ENCODE measurements at places on chromosomes 2 and 18.
A peak's percentile ranks its signal among the peaks of the same experiment; 100 is the strongest.

GRCh38 chr2:159867567-159868361 is 69.8 kb upstream of the CD302 start:
- no peak for DNase-seq

DNA sequence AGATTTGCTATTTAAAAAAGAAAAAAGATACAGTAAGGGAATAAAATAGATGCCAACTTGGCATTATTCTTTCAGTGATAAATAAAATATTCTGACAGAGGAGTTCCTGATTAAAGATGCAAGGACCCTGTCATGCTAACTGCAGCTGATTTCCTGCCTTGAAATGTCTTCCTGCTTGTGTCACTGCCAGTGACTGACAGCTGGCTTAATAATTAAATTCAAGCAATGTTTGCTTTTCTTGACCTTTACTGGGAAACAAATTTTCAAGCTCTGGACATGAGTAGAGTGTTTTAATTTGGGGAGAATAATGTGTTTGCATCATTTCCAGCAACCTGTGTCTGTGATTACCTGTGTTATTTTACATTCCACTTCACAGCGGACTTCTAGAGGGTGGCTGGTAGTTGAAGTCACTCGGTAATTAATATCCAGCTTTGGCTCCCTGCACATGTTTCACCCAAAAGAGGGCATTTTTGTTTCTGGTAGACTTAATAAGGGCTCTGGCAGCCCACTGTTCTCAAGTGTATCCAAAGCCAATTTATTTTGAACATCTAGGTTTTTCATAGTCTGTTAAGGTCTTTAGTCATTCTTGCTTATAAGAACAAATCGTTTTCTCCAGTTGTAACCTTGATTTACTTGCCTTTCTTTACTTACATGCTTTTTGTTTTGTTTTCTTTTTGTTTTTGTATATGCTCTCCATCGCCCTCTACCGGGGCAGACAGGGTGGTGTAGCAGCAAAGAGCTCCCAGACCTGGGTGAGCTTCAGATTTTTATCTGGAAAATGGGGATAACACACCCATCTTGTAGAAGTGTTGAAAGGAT is 48.5 kb upstream of the PROKR1 start:
- DNase-seq: peak; percentile 27

DNA sequence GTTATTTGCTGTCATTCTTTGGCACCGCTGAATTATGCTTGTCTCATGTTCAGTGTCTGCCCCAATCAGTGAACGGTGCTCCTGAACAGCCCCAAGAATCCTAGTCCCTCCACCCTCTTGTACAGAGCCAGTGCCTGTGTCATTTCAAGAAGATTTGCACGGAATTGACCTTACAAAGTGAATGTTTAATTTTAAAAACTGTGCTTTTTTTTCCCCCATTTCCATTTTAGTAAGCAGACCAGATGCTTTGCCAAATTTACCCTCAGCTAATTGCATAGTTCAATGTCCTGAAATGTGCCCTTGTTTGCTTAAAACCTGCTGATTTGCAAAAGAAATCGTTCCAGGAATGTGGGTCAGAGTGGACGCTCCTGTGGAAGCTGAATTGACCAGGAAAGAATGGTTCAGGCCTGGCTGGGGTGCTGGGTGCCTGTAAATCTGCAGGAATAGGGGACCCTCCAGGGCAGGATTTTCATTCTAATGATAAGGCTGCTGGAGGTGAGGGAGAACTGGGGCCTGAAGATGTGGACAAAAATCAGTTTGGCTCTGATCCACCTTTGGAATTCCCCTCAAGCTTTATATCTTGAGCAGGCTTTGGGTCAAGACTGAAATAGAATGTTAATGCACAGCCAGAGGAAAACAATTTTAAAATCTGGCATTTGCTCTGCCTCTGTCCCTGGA is 20.1 kb downstream of the TMEM17 start:
- no peak for DNase-seq

GRCh38 chr18:63146828-63147409 is 172.7 kb downstream of the BCL2 start:
- DNase-seq: no peak

GRCh38 chr18:31801078-31801477 is 40.4 kb upstream of the SLC25A52 start:
- DNase-seq: no peak

DNA sequence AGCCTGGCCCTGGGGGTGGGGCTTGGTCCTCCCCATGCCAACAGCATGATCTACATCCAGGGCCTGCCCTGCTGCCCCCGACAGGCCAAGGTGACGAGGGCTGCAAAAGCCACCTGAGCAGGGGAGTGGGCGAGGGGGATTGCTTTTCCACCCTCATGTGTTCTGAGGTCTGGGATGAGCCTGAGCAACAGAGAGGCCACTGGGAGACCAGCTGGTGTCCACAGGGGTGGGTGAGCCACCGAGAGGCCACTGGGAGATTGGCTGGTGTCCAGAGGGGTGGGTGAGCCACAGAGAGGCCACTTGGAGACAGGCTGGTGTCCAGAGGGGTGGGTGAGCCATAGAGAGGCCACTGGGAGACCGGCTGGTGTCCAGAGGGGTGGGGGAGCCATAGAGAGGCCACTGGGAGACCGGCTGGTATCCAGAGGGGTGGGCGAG is 147.4 kb upstream of the GPC1 start:
- DNase-seq: no peak

GRCh38 chr2:200640176-200640575 is 54.4 kb downstream of the AOX1 start:
- DNase-seq: no peak

- DNase-seq: no peak
Observed at GRCh38 chr2:143808166-143808565, 678.9 kb downstream of the ARHGAP15 start.

DNA sequence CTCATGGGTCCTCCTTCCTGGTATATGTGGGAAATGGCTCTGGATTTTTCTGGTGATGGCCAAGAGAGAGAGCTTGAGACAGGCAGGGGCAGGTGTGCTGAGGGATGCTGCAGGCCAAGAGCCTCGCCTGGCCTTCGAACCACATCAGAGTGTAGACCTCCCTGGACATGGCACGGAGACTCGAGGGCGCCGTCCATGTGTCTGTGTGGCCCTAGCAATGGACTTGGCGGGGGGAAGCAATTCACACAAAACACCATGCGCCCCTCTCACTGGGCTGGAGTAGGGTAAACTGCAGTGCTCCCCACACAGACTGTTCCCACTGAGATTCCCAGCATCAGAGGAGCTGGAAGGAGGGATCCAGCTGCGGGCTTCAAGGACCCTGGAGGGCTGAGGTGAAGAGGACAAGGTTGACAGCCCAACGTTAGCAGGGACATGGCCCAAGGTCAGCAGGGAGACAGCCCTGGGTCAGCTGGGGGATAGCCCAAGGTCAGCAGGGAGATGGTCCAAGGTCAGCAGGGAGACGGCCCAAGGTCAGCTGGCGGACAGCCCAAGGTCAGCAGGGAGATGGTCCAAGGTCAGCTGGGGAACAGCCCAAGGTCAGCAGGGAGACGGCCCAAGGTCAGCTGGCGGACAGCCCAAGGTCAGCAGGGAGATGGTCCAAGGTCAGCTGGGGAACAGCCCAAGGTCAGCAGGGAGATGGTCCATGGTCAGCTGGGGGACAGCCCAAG is 75.4 kb upstream of the HDAC4 start:
- no peak for DNase-seq

DNA sequence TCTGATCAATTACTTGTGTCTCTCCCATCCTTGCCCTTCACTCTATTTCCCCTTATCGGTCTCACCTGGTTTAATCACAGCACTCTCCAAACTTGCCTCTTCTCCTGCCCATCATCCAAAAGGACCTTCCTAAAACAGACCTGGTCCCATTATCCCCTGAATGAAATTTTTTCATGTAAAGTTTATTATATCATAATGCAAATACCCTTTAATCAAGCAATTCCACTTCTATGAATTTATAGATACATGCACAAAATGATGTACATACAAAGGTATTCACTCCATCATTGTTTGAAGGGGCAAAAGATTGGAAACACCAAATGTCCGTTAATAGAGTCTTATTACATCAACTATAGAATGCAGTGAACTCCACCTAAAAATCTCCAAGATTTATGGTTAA is 88.1 kb upstream of the PKDCC start:
- no peak for DNase-seq

DNA sequence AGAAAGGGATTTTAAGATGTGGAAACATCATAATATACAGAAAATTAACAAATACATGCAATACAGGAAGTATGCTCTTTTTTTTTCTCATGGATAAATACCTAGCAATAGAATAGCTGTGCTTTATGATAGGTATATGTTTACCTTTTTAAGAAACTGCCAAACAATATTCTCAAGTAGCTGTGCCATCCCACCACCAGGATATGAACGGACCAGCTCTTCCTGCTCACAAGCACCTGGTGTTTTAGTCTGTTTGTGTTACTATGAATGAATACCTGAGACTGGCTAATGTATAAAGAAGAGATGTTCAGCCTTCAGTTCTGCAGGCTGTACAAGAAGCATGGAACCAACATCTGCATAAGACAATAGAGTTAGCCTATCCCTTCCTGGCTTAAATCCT is 19.9 kb upstream of the UGT1A8 start:
- DNase-seq: no peak

- no peak for DNase-seq
Observed at GRCh38 chr2:204665207-204665606, 119.9 kb downstream of the PARD3B start.
